ENCODE measurements at places on chromosomes 3 and 15.

GRCh38 chr3:74845081-74845480 is 230.6 kb upstream of the CNTN3 start:
- no peak for DNase-seq

GRCh38 chr15:60405399-60405798 is 7.6 kb upstream of the ANXA2 start:
- no peak for DNase-seq

DNA sequence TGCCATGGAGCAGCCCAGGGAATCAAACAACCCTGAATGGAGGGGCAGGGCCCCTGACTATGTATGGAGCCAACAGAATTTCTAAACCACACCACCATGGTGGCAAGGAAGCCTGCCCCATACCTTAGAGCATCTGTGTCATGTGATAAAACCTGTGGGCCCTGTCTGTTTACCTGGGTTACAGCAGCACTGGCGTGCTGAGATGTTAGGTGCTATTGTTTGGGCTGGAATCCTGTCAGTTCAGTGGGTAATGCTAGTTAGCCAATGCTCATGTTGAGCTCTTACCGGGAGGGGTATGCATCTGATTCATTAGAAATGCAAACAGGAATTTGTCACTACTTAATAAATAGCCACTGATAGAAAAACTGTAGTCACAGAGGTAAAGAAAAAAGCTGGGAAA is 63.5 kb upstream of the ETV5 start:
- no peak for DNase-seq

DNA sequence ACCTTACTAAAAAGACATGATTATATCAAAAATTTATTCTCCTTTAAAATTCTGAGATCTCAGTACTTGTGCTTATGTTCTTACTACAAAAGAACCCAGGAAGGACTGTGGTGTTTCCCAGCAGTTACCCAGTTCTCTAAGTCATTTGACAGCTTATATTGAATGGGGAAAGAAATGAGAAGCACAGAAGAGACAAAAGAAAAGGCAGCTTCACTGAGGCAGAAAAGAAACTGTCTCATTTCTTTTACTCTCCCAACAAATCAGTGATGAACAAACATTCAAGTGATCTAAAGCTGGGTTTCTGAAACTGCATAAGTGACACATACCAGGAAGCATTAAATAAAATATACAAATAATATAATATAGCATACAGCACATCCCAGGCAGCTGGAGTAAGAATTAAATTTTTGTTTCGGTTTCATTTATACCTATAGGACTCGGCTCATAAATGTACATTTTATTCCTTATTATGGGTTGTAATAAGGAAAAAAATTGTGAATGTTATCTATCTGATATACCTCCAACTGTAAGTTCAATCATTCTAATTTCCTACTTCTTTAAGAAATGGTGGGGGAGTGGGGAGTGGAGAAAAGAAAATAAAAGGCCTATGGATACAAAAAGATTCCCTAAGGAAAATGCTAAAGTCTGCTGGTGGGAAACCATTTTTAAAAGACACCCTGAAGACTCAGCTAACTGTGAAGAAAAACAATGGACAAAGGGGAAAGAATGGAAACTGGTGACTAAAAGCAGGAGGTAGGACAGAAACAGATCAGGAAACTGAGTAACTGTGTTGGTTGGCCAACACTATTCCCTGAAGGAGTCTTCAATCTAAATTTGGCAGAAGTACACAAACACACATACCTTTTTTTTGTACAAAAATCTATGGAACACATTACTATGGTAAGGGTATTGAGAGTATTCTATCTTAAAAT is 156.8 kb downstream of the TBC1D5 start:
- DNase-seq: no peak

DNA sequence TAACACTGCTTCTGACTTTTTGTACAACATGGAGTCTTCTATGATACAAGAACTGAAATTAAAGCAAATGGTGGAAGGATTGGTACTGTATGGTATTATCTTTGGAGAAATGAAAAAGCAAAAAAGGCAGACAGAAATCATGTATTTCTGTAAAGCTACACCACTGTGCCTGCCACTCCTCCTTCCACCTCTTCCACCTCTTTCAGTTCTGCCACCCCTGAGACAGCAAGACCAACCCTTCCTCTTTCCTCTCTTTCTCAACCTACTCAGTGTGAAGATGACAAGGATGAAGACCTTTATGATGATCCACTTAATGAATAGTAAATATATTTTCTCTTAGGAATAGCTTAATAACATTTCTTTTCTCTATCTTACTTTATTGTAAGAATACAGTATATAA is 57.0 kb downstream of the CD200 start:
- no peak for DNase-seq

DNA sequence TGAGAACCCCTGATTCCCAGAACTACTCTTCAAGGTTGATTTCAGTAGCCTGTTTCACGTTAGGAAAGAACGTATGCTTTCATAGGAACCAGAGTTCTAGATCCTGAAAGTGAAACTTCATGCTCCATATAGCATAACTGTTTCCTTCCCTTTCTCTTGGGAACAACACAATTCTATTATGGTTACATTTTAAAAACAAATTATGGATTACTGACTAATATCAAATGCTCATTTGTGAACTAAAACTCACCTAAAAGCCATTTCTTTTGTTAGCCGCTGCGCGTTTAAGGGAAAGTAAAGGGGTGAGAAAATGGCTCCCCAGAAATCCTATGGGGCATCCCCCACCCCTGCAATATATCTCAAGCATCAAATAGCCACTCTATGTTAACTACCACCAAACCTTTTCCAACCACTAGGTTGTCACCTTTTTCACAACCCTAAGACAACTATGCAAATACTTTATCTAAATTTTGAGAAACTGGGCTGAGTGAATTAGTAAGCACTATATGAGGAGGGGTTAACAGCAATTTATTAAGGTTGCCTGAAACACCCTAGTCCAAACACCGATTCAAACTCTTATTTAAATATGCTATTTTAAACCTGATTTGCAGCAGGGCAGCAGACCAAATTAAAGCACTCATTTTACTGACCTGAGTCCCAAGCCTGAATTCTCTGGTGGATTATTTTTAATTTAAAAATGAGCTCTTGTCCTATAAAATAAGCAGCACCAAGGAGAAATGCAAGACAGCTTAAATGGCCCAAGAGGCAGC is 2.4 kb downstream of the SIAH2 start:
- DNase-seq: no peak

DNA sequence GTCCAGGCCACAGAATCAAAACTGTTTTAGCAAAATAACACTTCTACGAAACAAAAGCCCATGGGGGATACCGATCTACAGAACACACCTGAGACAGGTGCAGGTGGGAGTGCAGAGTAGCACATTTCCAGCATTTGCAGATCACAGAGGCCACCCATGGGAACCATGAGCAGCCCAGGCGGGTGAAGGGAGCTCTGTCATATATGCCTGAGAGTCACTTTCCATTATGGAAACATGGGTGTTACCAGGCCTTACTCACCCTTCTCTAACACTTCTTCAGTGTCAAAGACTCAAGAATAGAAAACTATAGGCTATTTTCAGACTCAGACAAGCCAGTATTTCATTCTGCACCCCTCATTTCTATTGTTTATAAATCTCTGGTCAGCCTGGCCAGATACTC is 3.5 kb downstream of the PLA1A start:
- no peak for DNase-seq

DNA sequence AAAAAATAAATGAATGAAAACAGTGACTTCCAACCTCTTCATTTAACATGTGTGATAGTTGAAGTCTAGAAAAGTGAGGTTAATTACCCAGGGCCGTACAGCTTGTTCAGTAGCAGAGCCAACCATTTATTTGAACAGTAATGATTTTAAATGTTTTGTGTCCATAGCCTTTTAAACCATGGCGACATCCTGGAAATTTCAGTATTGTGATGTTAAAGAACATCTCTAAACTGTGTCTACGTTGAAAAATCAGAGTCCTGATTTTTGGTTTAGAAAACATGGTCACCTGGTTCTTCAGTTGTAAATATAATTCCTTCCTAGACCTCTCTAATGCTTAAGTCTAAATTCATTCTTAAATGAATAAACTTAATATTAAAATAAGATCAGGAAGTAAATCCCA is 14.2 kb downstream of the LPP start:
- no peak for DNase-seq

DNA sequence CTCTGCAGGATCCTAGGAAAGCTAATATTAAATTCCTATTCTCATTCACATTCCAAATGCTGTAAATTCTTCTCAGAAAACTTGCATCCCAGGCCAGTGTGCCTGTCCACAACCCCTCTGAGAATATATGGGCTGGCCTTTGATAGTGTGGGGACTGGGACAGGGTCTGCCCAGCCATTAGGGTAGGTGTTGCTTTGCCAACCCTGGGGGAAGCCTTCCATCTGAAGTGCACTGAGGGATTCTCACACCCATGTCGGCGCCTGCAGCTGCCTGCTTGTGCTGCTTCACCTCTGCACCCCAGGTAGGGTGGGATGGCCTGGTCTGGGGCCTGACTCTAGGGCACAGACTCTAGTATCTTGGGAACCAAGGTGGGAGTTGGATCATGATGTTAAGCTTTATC is 15.2 kb upstream of the EXOG start:
- no peak for DNase-seq

DNA sequence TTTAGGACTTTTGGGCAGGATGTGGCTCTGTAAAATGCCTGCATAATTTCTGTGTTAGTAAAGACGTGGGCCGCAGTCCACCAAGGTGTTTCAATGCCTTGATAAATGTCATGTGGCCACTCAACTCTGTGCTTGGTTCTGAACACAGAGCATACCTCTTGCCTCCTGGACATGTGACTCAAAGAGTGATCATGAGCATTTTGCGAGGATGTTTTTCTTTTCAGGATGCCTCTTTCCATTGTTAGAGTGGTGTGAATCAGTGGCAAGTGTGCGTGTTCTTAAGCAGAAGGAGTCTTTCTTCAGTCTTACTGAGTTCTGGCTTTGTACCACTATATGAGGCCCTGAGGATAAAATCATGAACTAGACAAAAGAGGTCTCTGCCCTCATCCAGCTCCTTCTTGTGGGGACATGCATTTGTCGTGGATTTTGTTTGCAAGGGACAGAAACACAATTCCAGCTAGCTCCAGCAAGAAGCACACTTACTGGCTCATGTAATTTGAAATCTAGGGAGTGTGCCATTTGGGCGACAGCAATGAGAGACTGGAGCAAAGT is 363.4 kb downstream of the LRTM1 start:
- DNase-seq: no peak

DNA sequence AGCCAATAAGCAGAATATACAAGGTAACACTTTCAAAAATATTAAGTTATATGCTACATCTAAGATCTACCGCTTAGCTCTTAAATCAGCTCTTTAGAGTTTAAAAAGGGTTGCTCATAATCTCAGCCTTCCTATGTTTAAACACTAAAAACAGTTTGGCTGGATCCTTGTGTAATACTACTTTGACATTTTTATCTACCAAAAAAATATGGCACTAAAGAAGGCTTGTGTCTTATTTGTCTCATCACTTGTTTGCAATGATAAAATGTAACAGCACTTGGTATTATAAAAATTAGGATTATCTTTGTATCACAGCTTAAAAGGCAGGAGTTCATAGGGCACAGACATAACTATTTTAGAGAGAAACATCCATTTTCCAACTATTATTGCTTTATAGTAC is 9.8 kb downstream of the ANKRD28 start:
- DNase-seq: no peak

DNA sequence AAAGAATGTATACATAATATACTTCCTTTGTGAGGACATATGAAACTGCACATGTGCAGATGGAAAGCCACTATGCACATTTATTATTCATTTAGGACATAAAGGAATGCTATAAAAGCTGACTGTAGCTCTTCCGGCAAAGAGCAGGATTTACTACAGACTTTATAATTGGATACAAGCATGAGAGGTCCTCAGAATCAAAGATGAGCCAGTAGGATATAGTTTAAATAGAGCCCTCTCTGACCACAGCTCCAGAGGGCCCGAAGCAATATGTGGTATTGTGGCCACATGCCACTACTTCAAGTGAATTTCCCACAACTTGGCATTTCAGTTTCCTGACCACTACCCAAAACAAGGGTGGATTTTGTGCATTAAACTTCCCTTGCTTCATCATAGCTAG is 140.9 kb downstream of the ATP8B4 start:
- no peak for DNase-seq

GRCh38 chr3:167032267-167032876 is 347.7 kb downstream of the ZBBX start:
- DNase-seq: no peak

- DNase-seq: no peak
These were observed 7.5 kb downstream of the POLG start for GRCh38 chr15:89327113-89327512.

DNA sequence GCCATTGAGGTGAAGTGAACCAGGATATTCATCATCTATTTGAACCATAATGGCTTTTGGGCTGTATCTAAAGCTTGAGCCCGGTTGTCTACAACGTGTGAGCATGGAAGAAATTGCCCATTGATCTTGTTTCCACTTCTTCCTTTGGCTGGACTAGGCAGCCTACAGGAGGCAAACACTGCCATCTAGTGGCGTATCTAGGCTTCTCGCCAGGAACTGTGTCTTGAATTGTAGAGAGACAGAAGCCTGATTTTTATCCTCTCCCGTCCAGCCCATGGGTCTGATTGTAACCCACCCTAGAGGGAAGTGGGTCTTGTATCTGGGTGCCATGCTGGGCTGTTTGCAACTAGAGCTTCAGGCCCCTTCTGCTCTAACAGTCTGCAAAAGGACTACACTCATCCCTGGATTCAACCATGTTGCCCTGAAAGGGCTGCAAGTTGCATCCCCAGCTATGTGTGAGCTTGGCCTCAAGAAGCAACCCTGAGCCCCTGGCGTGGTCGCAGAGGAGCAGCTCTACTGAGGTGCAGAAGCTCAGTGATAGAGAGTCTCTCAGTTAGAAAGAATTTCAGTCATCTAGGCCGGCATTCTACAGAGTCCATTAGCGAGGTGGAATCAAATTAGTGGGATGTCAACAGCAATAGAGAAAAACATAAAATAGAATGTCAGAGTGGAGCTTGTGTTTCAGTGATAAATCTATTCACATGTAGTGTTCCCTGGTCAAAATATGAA is 170.2 kb upstream of the UMPS start:
- DNase-seq: peak; percentile 60

DNA sequence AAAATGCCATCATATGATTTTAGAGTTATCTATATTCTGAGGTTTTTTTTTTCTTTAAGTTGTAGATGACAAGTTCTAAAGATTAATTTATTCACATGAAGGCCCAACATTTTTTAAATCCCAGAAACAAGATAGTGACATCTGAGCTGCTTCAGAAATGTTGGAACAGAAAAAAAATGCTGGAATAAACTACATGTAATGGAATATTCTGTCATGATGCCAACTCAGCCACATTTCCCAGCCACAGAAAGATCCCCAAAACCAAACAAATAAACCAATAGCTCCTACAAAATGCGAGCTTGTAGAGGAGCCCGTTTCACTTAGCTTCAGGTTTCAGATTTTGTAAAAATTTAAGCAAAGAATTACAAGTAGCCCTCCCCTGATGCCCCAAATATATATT is 111.0 kb upstream of the MYO5C start:
- no peak for DNase-seq

- no peak for DNase-seq
These were observed 749 bp downstream of the SRGAP3 start for GRCh38 chr3:9248522-9249271.

DNA sequence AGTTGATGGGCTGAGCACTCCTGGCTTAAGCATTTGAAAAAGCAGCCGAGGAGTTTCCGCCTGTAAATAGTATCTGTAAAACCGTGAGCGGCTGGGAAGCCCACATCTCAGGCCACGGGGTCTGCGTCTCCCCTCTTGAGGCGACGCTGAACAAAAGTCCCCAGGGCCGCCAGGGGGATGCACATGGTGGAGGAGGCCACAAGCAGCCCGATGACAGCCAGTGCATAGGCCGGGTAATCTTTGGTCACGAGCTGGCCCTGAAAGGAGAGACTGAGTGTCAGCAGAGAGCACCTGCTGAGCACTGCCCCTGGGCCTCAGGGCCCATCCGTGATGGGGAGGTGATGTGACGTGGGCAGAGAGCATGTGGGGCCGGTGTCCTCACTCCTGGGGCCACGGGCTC is 37.5 kb downstream of the SLC6A20 start:
- no peak for DNase-seq
